ENCODE measurements at places on chromosomes 3 and 15.

- DNase-seq = no peak
These were observed 1.5 kb upstream of the SLC12A8 start for GRCh38 chr3:125213946-125214542.

- DNase-seq = no peak
These were observed 439.0 kb downstream of the NTRK3 start for GRCh38 chr15:87817553-87817952.

DNA sequence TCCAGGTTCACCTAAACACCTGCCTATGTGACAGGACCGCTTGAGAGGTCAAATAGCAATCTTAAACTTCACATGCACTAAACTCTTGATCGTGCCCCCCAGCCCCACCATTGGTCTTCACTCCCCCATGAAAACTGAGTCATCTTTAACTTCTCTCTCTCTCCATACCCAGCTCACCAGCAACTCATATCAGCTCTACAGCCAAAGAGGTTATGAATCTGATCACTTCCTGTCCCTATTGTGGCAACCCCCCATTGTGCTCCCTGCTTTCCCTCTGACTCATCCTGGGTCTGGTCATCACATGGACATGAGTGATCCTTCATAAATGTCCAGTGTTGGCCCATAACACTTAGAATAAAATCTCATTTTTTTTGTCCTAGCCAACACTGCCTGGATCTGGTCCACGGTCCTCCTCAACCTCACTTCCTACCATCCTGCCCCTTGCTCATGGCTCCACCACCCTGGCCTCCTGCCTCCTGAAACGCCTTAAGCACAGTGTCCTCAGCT is 103.4 kb upstream of the HACD2 start:
- no peak for DNase-seq

DNA sequence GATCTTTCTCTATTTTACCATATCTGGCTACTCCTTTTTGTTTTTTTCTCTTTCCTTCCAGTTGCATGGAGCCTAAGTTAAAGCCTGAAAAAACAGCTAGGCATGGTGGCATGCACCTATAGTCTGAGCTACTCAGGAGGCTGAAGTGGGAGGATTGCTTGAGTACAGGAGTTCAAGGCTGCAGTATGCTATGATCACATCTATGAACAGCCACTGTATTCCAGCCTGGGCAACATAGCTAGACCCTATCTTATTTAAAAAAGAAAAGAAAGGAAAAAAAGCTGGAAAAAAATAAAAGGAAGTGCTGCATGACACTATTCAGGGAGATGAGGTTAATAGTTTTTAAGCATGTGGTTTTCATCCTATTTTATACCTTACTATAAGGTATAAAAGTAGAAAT is 4.0 kb upstream of the SKIL start:
- no peak for DNase-seq

DNA sequence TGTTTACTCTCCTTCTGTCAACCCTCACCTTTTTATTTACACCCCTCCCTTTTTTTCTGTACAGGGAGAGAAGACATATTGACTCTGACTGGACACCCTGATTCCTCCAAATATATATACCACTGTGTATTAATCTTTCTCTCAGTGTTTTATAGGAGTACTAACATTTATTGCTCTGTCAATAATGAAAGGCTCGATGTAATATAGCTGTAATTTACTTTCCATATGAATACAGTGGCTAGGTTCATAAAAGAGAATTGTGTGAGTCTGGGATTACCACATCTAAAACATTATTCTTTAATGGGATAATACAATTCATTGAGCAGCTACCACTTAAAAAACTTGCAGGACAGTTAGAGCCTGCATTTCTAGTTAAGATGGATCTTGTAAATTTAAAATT is 194.3 kb downstream of the SV2B start:
- DNase-seq = no peak

GRCh38 chr3:187516446-187517185 is 148.4 kb downstream of the RTP4 start:
- no peak for DNase-seq

DNA sequence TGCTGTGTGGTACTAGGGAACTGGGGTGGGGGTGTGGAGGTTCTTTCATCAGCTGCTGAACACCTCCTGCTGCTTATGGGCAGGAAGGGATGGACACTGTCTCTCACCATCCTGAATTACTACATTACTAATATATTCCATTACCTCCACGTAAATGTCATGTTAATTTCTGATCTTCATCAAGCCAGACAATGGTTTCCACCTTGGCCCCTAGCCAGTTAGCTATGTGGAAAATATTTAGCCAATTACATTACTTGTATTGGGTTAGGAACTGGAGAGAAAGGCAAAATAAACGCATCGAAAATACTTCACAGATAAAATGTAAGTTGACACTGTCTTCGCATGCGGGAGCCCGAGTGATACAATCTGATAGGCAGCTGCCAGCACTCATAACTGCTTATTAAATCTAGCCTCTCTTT is 95.1 kb downstream of the FOXP1 start:
- DNase-seq = no peak

DNA sequence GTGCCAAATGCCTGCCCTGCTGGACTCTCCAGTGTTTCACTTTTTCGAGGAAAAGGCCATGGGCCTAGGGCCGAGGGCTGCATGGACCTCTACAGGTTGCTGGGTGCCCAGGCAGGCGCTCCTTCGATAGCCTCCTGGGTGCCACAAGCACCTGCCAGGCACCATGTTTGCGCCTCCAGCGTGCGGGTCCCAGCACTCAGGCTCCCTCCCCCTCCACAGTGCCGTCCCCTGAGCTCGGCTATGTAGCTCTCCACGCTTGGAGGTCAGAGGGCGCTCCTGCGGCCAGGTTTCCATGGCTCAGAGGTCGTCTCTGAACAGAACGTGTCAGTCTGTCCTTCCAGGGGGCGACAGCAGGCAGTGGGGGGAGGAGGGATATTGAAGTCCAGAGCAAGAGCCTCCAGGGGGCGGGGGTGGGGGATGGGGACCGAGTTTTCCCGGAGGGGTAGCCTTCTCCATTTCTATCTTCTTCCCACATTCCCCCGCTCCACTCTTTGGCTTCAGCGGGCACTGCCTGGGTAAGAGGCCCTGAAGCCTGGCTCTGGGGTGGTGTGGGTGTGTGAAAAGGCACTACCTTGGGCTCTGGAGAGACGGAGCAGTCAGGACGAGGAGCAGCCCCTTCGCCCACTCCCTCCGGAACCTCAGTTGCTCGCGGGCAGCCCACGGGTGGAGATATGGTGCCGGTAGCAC is 3.6 kb downstream of the ONECUT1 start:
- no peak for DNase-seq

- no peak for DNase-seq
These were observed 51.9 kb upstream of the KLF13 start for GRCh38 chr15:31274496-31275330.

DNA sequence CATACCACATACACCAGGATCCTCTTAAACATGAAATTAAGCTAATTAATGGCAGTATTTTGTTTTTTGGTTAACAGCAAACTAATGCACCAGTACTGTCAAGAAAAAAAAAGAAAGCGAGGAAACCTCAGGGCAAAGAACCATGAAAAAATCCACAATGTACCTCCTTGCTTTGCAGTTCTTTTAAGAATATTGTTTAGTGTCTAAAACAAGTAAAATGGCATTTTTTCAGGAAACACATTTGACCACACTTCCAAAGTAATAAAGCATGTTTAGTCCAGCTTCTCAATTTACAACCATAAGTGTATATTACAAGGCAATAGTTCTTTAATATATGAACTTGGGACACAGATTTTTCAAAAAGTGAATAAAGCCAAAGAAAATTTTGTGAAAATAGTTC is 26.6 kb downstream of the AAGAB start:
- DNase-seq = no peak

GRCh38 chr3:176951586-176952292 is 245.5 kb downstream of the TBL1XR1 start:
- no peak for DNase-seq

- DNase-seq = no peak
These were observed 60.2 kb downstream of the PIAS1 start for GRCh38 chr15:68114356-68114755.

DNA sequence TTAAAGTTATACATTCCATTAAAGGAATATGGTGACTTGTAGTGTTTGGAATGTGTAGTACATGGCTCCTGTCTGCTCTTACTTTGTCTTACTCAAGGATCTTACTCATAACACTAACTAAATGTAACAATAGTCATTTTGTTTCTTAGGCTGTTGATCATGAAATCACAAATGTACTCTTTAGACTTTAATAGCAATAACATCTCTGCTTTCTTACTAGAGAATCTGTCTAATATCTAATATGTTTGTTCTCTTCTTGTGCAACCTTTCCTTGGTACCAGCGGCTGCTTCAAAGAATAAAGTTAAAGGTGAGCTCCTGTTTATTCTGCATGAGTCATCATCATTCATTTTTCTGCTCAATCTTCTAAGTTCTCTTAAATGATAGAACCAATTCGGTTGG is 767.5 kb downstream of the CADM2 start:
- no peak for DNase-seq

DNA sequence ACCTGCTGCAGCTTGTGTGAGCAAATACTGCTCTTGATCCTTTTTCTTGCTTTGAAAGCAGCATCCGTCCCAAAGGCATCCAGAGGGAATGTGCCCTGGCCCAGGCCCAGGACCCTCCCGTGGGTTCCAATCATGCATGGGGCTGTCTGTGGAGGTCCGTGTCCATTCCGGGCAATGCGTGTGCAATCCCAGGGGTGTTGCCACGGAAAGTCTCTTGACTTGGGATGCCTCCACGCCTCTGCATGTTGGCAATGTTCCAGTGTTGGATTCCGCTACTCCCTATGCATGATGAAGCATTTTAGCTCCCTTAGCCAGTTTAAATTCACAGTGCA is 105.7 kb downstream of the SNRPN start:
- no peak for DNase-seq

DNA sequence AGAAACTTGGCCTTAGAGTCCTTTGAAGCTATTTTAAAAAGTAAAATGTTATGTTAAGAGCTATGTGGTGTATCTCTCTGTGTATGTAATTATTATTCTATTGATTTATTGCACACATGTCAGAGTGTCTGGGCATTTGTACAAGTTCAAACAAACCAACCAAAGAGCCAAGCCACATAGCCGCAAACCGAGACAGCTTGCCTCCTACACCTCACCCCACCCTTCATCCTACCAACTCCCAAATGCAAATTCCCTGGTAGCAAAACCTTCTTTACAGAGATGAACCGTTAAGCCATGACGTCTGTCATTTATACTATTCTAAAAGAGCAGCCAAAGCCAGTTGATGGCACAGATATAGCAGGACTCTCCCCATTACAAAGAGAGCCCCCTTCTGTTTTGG is 332.3 kb downstream of the ERC2 start:
- DNase-seq = no peak

GRCh38 chr15:89317186-89317720 is 17.4 kb downstream of the POLG start:
- no peak for DNase-seq

DNA sequence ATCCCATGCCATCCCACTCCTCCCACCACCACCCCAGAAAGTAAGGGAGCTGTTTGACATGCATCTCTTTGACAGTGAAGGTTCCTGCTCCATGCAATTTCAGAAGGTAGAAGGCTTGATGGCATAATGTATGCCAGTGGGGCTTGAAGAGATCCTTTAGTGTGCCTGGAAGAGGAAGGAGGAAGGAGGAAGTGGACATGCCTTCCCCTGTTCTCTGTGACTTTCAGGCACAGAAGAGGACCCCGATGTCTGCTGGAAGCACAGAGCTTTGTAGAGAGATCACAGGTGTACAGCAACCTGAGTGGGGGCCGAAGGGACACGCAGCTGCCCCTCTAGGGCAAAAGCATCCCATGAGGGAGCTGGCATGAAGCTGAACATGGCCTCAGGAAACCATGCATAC is 171.6 kb downstream of the CD47 start:
- DNase-seq = no peak

DNA sequence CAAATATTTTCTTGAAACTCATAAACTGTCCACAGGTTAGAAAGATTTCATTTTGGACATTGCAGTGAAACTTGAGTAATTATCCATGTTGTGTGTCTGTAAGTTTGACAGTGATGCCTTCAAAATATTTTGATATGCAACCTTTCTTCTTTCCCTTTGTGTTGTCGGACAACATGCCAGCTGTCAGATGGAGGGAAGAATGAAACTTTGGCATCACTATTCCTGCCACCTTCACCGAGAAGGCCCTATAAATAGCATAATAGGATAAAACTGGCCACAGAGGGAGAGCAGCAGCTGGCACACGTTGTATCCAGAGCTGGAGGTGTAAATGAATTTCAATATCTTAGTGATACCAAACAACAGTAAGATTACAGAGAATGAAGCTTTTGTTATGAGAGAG is 436.7 kb upstream of the CFAP20DC start:
- DNase-seq = no peak

DNA sequence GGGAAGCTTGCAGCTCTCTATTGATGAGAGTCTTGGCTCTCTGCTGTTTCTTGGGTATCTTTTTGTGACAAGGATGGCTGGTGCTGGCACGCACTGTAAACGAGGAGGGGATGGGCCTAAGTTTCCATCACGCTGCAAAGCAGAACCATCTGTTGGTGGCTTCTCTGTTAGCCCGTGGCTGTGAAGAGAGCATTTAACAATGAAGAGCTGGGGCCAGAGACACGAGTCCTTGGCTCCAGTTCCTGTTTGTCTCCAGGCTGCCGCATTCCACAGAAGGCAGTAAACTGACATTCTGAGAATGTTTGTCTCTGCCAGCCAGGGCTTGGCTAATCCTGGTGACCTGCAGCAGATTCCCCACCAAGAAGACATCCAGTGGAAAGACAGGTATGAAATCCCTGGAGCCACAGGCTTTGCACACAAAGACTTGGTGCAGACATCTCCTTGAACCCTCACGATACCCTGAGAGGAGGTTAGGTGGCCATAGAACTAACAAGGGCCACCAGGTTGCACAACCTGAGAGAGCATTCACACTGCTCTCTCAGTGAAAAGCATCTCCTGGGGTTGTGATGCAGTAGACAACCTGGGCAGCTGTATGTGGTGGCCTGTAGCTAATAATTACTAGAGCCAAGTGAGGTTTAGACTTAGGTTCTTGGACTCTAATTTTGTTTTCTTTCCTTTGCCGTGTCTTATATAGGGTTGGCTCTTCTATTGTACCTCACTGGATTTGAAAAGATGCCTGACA is 130.9 kb downstream of the ASB7 start:
- no peak for DNase-seq

GRCh38 chr3:45953536-45953935 is 10.3 kb downstream of the CXCR6 start:
- DNase-seq = no peak

- DNase-seq = no peak
These were observed 103.4 kb downstream of the GSK3B start for GRCh38 chr3:119990888-119991287.

DNA sequence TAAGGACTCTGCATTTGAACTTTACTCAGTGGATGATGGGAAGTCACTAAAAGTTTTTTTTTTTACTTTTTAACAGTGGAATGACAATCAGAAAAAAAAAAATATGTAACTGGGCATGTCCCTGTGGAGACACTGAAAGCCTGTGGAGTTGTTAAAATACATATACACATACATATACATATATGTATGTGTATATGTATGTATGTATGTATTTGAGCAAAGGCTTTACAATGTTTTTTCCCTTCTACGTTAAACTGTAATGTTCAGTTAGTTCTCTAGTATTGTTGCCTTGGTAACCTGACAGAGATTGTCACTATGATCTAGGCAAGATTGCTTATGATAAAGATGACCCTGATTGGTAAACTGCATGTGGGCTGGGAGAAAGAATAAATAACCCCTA is 30.3 kb downstream of the NSUN3 start:
- no peak for DNase-seq

GRCh38 chr15:74349241-74349778 is 18.1 kb downstream of the CYP11A1 start:
- DNase-seq = no peak

GRCh38 chr3:134955874-134956273 is 160.8 kb downstream of the EPHB1 start:
- no peak for DNase-seq

Data from activated CD8-positive, alpha-beta memory T cell treated with anti-CD3 and anti-CD28 coated beads for 1 hour (primary cell).